ENCODE measurements at places on chromosomes 6 and 20. TPM values are rescaled to one million over a fixed set of nuclear protein-coding genes. Genes with fewer than 3 reads are reported as not detected.
A peak's percentile ranks its signal among the peaks of the same experiment; 100 is the strongest.

GRCh38 chr20:36304786-36305495 is 1.2 kb upstream of the DLGAP4 start:
- H3K27ac ChIP-seq, result no peak overlapping the region
- H3K36me3 ChIP-seq, result no peaks in the 10 kb centered on the region
- H3K27me3 ChIP-seq, result peaks cover 87% of the 10 kb centered on the region
- DNase-seq, result peak; percentile 31
- H3K4me3 ChIP-seq, result no peak overlapping the region

DNA sequence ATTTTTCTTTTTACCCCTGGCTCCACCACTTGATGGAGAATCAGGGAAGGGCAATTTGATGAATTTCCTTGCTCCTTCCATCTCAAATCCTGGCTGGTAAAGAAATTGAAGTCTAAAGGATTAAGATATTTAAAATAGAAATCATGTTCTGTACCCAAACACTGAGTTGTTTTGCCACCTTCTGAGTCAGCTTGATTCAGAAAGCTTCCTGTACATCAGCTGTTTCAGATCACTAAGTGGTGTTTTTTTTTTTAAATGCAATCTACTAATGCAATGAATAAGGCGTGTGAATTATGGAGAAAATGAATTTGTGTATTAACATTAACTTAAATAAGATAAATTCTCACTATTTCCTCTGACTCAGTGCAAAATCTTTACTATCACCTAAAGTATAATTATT is 11.5 kb upstream of the POPDC3 start:
- no peaks in the 10 kb centered on the region for H3K36me3 ChIP-seq
- H3K4me3 ChIP-seq, result no peak overlapping the region
- no peaks in the 10 kb centered on the region for H3K4me1 ChIP-seq
- DNase-seq, result no peak
- no peak overlapping the region for H3K27ac ChIP-seq
- H3K27me3 ChIP-seq, result no peaks in the 10 kb centered on the region

DNA sequence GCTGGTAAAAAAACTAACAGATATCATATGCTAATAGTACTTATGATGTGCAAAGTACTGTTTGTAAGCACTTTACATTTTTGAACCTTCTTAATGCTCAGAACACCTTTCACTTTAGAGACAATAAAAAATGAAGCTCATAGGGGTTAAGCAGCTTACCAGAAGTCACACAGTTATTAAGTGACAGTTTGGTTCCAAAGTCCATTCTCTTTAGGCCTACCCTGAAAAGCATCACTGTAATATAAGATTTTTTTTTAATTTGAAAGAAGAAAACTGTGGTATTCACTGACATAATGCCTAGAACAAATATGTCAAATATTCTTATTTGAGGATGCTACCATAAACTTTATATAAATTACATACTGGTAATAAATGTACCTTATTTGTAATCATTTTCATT is 127.6 kb upstream of the RUNX2 start:
- H3K27ac ChIP-seq, result no peak overlapping the region
- no peaks in the 10 kb centered on the region for H3K27me3 ChIP-seq

GRCh38 chr6:31911826-31912585 is 10.1 kb upstream of the ZBTB12 start:
- peaks cover 3% of the 10 kb centered on the region for H3K4me1 ChIP-seq
- H3K4me3 ChIP-seq, result no peak overlapping the region
- no peak overlapping the region for H3K27ac ChIP-seq
- H3K36me3 ChIP-seq, result no peaks in the 10 kb centered on the region

DNA sequence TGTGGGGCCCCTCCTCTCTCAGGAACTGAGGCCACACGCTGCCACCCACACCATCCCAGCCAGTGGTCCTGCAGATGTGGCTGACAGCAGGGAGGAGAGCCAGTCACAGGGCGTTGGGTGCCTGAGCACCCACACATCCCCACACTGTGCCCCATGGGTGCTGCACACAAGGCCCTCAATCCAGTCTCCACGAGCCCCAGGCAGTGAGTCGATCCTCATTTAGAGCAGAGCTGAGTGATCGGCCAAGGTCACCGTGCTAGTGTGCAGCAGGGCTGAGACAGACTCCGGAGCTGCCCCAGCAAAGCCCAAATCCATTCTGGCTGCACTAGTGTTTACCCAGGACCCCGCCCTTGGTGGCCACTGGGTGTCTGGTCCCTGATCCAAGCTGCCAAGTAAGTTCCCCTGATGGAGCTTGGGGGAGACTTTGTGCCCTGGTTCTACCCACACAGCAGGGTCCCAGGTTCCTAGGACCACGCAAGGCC is 9.0 kb downstream of the C20orf203 start:
- DNase-seq, result no peak
- no peak overlapping the region for H3K4me3 ChIP-seq
- no peak overlapping the region for H3K27ac ChIP-seq

DNA sequence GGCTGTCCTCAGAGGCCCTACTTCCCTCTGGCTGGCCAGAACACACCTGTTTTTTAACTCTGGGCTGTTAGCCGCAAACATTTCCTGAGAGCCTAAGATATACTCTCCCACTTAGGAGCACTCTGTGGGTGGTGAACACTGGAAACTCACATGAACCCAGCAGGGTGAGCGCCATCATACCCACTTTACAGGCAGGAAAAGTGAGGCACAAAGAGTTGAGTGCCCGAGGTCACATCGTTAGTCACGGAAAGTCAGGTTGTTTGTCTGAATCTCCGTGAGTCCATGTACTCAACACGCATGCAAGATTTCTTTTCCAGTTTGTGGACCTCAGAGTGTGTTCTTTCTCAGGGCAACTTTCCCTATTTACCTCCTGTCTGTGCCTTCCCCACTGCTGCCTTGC is 1.9 kb downstream of the BAK1 start:
- H3K4me3 ChIP-seq, result no peak overlapping the region
- H3K27me3 ChIP-seq, result no peaks in the 10 kb centered on the region
- no peaks in the 10 kb centered on the region for H3K4me1 ChIP-seq
- H3K27ac ChIP-seq, result no peak overlapping the region
- H3K36me3 ChIP-seq, result no peaks in the 10 kb centered on the region

- H3K27ac ChIP-seq, result no peak overlapping the region
- no peak for DNase-seq
- H3K4me1 ChIP-seq, result peaks cover 9% of the 10 kb centered on the region
- H3K36me3 ChIP-seq, result no peaks in the 10 kb centered on the region
- H3K27me3 ChIP-seq, result no peaks in the 10 kb centered on the region
Observed at GRCh38 chr6:126075335-126076071, 89.2 kb downstream of the TRMT11 start.

DNA sequence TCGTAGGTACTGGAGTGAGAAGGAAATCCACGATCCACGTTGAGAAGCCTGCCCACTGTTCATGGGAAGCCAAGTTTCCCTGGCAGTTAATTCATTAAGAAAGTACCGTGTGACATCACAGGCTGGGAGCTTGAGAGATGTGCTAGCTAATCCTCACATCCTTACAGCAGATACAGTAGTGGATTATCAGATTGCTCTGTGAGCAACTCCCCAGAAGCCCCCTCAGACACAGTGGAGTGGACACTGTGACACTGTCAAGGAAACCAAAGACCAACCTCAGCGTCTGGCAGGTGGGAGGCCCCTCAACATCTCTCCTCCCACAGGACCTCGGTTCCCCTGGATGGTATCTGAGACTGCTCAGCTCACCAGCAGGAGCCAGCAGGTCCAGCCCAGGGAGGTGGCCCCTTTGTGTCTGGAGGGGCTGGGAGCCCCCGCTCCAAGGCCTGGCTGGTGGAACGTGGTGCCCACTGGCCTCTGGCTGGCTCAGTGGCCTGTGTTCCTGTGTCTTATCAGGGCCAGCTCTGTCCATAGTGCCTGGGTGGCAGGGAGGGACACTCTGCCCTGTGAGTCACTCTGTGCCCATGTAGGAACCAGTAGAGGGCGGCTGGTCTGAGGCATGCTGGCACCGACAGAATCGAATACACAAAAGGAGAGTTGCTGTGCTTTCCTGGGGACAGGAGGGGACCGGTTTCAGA is 7.2 kb downstream of the PYGB start:
- H3K4me1 ChIP-seq, result peaks cover 50% of the 10 kb centered on the region
- no peaks in the 10 kb centered on the region for H3K27me3 ChIP-seq
- DNase-seq, result no peak
- H3K4me3 ChIP-seq, result no peak overlapping the region

DNA sequence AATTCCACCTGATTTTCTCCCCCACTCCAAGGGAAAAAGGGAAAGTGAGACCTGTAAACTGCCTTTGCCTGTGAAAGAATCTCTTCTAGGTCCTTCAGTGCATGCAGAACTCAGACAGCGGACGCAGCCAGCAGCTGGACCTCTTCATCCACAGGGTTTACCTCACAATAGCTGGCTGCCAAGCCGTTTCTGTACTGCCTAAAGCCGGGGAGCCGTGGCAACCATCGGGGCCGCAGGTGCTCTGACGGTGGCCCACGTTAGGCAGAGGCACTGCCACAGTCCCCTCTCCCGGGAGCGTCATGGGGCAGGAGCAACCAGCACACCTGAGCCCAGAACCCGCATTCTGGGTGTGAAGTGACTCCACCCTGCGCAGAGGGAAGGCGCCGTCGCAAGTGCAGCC is 206.1 kb downstream of the TTLL2 start:
- no peaks in the 10 kb centered on the region for H3K27me3 ChIP-seq
- peaks cover 24% of the 10 kb centered on the region for H3K4me1 ChIP-seq
- H3K27ac ChIP-seq, result no peak overlapping the region
- DNase-seq, result no peak
- no peaks in the 10 kb centered on the region for H3K36me3 ChIP-seq
- H3K4me3 ChIP-seq, result no peak overlapping the region

- H3K36me3 ChIP-seq, result no peaks in the 10 kb centered on the region
- DNase-seq, result no peak
- no peaks in the 10 kb centered on the region for H3K27me3 ChIP-seq
- H3K4me1 ChIP-seq, result no peaks in the 10 kb centered on the region
- no peak overlapping the region for H3K27ac ChIP-seq
- H3K4me3 ChIP-seq, result no peak overlapping the region
Observed at GRCh38 chr6:84416043-84416657, 188.7 kb upstream of the CEP162 start.

DNA sequence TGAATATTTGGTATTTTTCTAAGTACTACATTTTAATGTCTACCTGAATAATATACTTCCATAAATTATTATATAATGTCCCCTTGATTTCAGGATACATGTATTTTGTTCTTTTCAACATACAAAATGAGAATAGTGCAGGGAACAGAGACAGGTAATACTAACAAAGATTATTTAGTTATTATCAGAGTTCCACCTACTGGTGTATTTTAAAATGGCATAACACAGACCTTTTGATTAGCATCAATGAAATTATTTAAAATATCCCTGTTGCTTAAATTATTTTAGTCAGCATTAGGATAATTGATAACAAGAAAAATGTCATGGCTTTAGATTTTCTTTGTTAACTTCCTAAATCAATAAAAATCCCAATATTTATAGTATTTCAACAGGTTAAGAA is 184.0 kb downstream of the PRDM13 start:
- no peak overlapping the region for H3K4me3 ChIP-seq
- no peaks in the 10 kb centered on the region for H3K27me3 ChIP-seq
- H3K36me3 ChIP-seq, result no peaks in the 10 kb centered on the region
- DNase-seq, result no peak

- H3K36me3 ChIP-seq, result no peaks in the 10 kb centered on the region
- no peak overlapping the region for H3K4me3 ChIP-seq
Observed at GRCh38 chr20:63255931-63256704, 1.9 kb upstream of the NKAIN4 start.

DNA sequence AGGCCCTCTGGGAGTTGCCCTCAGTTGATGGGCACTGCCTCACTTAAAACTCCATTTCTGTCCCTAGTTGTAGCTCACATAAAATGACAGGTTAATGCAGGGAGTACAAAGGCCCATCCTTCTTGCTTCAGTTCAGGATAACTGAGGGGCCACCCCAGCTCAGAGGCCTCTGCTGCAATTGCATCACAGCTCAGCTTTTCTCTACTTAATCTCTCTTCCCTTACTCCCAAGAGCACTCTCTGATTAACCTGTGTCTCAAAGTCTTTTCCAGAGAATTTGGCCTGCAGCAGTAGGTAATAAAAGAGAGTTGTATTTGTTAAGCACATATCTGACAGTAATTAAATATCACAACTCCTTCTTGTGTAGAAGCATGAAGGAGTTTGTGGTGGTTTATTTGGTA is 40.9 kb upstream of the FLRT3 start:
- peak; percentile 3 for DNase-seq
- no peaks in the 10 kb centered on the region for H3K36me3 ChIP-seq
- H3K27ac ChIP-seq, result peak overlapping the region; percentile 40

GRCh38 chr20:39358052-39358451 is 395.9 kb downstream of the DHX35 start:
- no peaks in the 10 kb centered on the region for H3K4me1 ChIP-seq
- no peak overlapping the region for H3K27ac ChIP-seq
- no peak for DNase-seq
- no peaks in the 10 kb centered on the region for H3K36me3 ChIP-seq
- H3K4me3 ChIP-seq, result no peak overlapping the region

- H3K27ac ChIP-seq, result no peak overlapping the region
- no peak overlapping the region for H3K4me3 ChIP-seq
- no peaks in the 10 kb centered on the region for H3K27me3 ChIP-seq
- no peaks in the 10 kb centered on the region for H3K36me3 ChIP-seq
Observed at GRCh38 chr20:49859011-49859410, 46.4 kb downstream of the SLC9A8 start.

DNA sequence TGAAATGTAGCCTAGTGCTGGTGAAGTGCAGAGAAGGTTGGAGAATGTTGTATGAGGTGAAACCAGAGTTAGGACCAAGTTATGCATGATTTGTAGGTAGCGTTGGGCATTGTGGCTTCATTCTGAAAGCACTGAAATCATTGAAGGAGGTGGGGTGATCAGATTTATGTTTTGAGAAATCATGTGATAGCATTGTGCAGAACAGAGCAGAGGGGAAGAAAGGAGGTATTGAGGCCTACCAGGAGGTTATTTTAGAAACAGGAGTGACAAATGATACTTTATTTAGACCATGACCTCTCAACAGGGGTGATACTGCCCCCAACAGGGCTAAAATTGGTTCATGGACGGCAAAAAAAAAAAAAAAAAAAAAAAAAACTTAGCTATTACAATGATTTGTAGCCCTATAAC is 15.6 kb upstream of the HMGN3 start:
- H3K27me3 ChIP-seq, result no peaks in the 10 kb centered on the region
- peak; percentile 18 for DNase-seq
- H3K27ac ChIP-seq, result no peak overlapping the region
- H3K36me3 ChIP-seq, result no peaks in the 10 kb centered on the region
- H3K4me3 ChIP-seq, result no peak overlapping the region

- peaks cover 22% of the 10 kb centered on the region for H3K4me1 ChIP-seq
- peak; percentile 7 for DNase-seq
- no peak overlapping the region for H3K4me3 ChIP-seq
- no peaks in the 10 kb centered on the region for H3K27me3 ChIP-seq
- no peak overlapping the region for H3K27ac ChIP-seq
Observed at GRCh38 chr6:48113130-48113529, 2.1 kb upstream of the PTCHD4 start.

The FAM83D gene
- total RNA-seq, result 76.7 TPM

The TFAP2A gene
- total RNA-seq, result 0.39 TPM

The TTLL9 gene
- 0.34 TPM for total RNA-seq

The HLA-DPA1 gene
- total RNA-seq, result 1.5 TPM

The CBLN4 gene
- not detected for total RNA-seq

The MDC1 gene
- total RNA-seq, result 29.5 TPM
